ENCODE measurements at places on chromosomes 11 and 22. TPM values are rescaled to one million over a fixed set of nuclear protein-coding genes. Genes with fewer than 3 reads are reported as not detected.

The INCENP gene
- total RNA-seq, result 19.5 TPM

The TUBA8 gene
- 1.7 TPM for total RNA-seq

The ROM1 gene
- total RNA-seq, result 5.2 TPM

The CALCA gene
- total RNA-seq, result not detected

The IRAG1 gene
- 18.0 TPM for total RNA-seq

The MAPK11 gene
- total RNA-seq, result 26.1 TPM

The PHOX2A gene
- not detected for total RNA-seq

The MRGPRX3 gene
- not detected for total RNA-seq

The ROBO4 gene
- 75.0 TPM for total RNA-seq

The CDC45 gene
- 0.58 TPM for total RNA-seq

The IL18BP gene
- 21.5 TPM for total RNA-seq

The PGR gene
- total RNA-seq, result 3.0 TPM

The PRR33 gene
- not detected for total RNA-seq

The HBG2 gene
- 1.0 TPM for total RNA-seq

The TST gene
- total RNA-seq, result 48.1 TPM

The PDHX gene
- total RNA-seq, result 40.8 TPM

The SLC15A3 gene
- 139 TPM for total RNA-seq

The FGF19 gene
- total RNA-seq, result not detected

The CHST1 gene
- 4.9 TPM for total RNA-seq

The KRTAP5-8 gene
- not detected for total RNA-seq

The FAM227A gene
- 0.98 TPM for total RNA-seq

The PARVG gene
- 65.9 TPM for total RNA-seq

The FGF3 gene
- total RNA-seq, result not detected

The CD6 gene
- total RNA-seq, result 3.9 TPM

The VSIG10L2 gene
- total RNA-seq, result not detected

The ADAMTS15 gene
- total RNA-seq, result 8.2 TPM

The FOSL1 gene
- 3.9 TPM for total RNA-seq

The GDPD4 gene
- not detected for total RNA-seq

The MMP27 gene
- total RNA-seq, result not detected

The IL10RA gene
- total RNA-seq, result 33.8 TPM

Measured in upper lobe of right lung (tissue), 1 donor.